Renal pelvis (tissue), 12 donors: ENCODE measurements at places on chromosomes 2 and 18. TPM values are rescaled to one million over a fixed set of nuclear protein-coding genes. Genes with fewer than 3 reads are reported as not detected.

- no peak for DNase-seq
Observed at GRCh38 chr2:10309286-10309685, 6.6 kb downstream of the HPCAL1 start.

PRKAG3 gene
- 0.06 TPM for polyA plus RNA-seq

GRCh38 chr18:7395566-7395965 lies 164.7 kb downstream of the LRRC30 start:
- no peak for DNase-seq

DNA sequence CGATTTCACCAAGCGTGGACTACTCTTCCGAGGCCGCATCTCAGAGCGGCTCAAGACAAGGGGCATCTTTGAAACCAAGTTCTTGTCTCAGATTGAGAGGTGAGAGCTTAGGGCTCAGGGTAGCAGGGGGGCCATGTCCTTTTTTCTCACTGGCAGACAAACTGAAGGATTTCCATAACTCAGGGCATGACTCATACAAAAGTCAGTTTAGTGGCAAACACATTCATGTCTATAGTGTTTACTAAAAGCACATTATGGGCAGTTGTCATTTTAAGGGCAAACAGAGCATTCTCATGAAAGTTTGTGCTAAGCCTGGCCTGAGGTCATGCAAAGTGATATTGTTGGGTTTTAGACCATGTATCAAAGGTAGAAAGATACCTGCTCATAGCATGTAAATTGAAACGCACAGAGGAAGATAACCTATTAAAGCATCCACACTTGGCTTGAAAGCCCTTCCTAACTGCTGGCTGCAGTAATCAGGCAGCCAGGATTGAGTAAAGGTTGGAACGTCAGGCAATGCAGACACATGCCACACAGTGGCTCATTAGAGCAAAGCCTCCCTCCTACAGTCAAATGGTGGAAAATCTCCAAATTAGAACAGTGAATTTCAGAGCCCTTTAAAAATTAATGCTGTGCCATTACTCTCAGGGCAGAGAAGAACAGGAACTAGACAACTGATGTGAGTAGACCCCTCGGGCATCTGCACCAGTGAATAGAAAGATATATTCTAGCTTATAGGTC lies 54.2 kb downstream of the HK2 start:
- DNase-seq, result no peak

LAMA1 gene
- polyA plus RNA-seq, result 75.1 TPM

NOL4 gene
- 2.1 TPM for polyA plus RNA-seq

DNA sequence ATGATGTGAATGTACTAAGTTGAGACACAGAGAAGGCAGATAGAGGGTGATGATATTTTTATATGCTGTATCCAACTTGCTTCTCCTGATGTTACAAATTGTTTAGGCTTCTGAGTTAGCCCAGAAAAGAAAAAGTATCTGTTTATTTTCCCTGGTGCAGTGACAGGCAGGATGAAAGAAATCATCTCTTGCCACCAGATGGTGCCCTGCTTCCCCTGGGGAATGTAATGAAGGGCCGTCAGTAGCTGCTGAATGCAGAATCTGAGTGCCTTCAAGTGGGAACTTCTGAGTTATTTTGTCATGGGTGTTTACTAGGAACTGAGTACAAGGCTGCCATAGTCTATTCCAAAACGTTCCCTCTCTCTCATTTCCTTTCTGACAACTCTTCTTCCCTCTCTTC lies 525.6 kb downstream of the MBD2 start:
- DNase-seq, result peak; percentile 16

DNA sequence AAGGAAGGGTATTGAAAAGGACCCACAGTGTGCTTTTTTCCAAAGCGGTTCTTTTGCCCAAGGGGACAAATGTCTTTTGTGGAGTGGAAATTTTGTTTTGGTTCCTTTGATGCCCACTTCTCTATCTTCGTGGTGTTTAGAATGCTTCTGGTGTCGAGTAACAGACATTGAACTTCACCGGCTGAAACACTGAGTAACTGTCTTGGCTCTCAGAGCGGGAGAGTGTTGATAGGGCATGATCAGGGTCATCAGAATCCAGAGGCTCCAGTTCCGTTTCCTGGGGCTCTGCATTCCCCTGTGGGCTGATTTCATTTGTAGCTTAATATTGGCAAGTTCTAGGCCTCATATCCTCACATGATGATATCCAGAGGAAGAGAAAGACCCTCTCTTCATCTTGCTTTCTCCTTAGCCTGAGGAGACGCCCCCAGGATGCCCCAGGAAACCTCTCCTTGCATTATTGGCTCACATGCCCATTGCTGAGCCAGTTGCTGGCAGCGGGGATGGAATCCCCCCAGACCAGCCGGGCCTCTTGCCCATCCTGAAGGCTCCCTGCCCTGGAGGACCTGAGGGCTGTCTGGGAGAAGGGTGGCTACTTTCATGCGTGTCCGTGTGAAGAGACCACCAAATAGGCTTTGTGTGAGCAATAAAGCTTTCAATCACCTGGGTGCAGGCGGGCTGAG lies 27.9 kb upstream of the AGFG1 start:
- DNase-seq, result no peak

DNA sequence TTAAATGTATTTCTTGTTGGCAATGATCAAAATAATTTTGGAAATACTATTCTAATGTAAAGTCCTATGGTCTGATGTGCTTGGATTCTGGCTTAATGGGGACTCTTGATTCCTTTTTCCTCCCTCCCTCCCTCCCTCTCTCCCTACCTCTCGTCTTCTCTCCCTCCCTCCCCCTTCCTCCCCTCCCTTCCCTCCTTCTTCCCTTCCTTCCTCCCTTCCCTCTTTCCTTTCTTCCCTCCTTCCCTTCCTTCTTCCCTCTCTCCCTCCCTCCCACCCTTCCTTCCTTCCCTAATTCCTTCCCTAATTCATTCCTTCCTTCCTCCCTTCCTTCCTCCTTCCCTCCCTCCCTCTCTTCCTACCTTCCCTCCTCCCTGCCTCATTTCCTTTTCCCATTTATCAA lies 19.9 kb upstream of the NCKAP5 start:
- DNase-seq, result no peak

GRCh38 chr18:7062811-7063210 lies 54.8 kb downstream of the LAMA1 start:
- DNase-seq, result no peak

DQX1 gene
- 0.43 TPM for polyA plus RNA-seq
